ENCODE measurements at places on chromosomes 5 and 9.
A peak's percentile ranks its signal among the peaks of the same experiment; 100 is the strongest.

DNA sequence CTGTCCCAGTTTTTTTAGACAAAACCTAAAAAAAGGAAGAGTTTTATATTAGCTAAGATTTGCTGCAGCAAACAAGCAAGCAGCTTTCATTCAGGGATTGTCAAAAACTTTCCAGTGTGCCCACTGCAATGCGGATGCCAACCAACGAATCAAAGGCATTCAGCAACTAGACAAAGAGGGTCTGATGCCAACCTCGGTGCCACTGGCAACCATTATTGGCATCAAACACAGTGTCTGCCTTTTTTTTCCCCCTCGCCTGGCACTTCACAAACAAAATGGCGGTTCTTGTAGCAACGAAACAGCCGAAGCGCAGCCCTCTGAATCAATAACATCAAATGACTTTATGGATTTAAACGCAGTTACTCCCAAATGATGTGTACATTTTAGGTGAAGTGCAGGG is 10.4 kb downstream of the NFIB start:
- DNase-seq, result no peak

DNA sequence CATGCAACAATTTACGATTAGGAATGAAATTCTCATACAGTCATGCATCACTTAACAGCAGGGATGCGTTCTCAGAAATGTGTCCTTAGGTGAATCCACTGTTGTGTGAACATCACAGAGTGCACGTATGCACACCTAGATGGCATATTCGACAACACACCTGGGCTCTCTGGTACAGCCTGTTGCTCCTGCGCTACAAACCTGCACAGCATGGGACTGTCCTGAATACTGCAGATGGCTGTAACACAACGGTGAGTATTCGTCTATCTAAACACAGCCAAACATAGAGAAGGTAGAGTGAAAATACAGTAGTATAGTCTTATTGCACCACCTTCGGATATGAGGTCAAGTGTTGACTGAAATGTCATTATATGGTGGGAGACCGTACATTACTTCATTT is 44.0 kb upstream of the LCP2 start:
- no peak for DNase-seq

DNA sequence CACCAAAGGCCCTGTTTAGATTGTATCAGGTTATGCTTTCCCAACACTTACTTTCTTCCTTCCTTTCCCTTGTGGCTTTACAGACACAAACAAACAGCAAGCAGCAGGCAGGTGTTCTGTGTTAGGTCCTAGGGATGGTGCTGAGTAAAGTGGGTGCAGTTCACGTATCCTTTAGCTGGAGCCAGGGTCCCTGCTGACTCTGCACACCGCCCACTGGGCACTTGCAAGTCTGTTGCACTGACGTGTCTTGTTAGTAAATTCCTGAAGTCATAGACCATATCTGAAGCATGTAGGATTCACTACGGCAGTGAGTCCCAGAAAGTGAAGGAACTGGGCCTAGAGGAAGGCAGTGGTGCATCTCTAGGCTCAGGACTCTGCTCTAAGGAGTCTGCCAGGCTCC is 96.5 kb downstream of the DAPK1 start:
- no peak for DNase-seq

- peak; percentile 84 for DNase-seq
Measured at GRCh38 chr5:176573564-176574296, 24.6 kb downstream of the CDHR2 start.

GRCh38 chr5:181181650-181182565 is 23.1 kb downstream of the TRIM7 start:
- peak; percentile 61 for DNase-seq

- DNase-seq, result no peak
Measured at GRCh38 chr9:21286099-21286498, 19.0 kb downstream of the IFNA5 start.

GRCh38 chr5:170757669-170758068 is 25.9 kb upstream of the GABRP start:
- DNase-seq, result no peak

- no peak for DNase-seq
Measured at GRCh38 chr5:179128041-179128365, 67.8 kb downstream of the ZNF354C start.

- no peak for DNase-seq
Measured at GRCh38 chr9:121784731-121785411, 133.4 kb downstream of the DAB2IP start.

- DNase-seq, result no peak
Measured at GRCh38 chr9:108551030-108551841, 304.6 kb downstream of the ACTL7B start.

- no peak for DNase-seq
Measured at GRCh38 chr5:118301696-118302095, 686.7 kb downstream of the DTWD2 start.

- no peak for DNase-seq
Measured at GRCh38 chr5:94906750-94907149, 288.3 kb downstream of the SLF1 start.

GRCh38 chr5:96114736-96115135 is 153.1 kb upstream of the ELL2 start:
- no peak for DNase-seq

- no peak for DNase-seq
Measured at GRCh38 chr5:115774684-115775083, 41.8 kb downstream of the CDO1 start.

- DNase-seq, result no peak
Measured at GRCh38 chr5:124847907-124848306, 101.5 kb upstream of the ZNF608 start.

GRCh38 chr5:69131304-69131703 is 35.6 kb upstream of the CCNB1 start:
- DNase-seq, result no peak

DNA sequence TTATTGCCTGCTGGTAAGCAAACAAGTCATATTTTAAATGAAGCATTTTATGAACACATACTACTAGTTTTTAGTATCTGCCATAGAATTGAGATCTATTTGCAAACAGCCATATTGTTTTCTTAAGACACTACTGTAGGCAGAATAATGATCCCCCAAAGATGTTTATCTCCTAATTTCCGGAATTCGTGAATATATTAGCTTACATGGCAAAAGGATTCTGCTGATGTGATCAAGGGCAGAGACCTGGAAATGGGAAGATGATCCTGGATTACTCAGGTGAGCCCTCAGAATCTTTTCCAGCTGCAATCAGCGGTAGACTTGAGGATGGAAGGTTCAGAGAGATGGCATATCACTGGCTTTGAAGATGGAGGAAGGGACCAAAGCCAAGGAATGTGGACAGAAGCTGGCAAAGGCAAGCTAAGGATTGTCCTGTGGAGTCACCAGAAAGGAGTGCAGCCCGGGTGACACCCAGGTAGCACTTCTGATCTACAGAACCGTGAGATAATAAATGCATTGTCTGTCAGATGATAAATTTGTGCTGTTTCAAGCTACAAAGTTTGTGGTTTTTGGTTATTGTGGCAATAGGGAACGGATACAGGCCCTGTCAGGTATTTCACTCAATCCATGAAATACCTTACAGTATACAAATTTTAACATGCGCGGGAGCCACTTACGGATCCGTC is 1.0 kb upstream of the ERCC6L2 start:
- no peak for DNase-seq

- no peak for DNase-seq
Measured at GRCh38 chr5:93252165-93252564, 328.9 kb downstream of the NR2F1-AS1 start.

DNA sequence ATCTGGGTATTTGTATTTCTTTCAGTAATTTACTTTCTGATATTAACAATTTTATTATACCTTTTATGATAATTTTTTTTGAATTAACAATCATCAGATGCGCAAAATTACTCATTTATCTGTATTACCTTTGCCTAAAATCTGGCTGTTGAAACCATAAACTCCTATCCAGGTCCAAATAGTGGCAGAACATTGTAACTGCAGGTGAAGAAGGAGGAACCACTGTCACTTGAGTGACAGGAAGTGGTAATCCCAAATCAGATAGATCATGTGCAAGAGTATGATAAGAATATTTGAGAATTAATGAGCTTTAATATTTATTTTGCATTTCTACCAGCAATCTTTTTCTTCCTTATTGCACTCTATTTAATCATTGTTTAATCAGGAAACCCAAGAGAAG is 139.3 kb upstream of the TLE4 start:
- no peak for DNase-seq

DNA sequence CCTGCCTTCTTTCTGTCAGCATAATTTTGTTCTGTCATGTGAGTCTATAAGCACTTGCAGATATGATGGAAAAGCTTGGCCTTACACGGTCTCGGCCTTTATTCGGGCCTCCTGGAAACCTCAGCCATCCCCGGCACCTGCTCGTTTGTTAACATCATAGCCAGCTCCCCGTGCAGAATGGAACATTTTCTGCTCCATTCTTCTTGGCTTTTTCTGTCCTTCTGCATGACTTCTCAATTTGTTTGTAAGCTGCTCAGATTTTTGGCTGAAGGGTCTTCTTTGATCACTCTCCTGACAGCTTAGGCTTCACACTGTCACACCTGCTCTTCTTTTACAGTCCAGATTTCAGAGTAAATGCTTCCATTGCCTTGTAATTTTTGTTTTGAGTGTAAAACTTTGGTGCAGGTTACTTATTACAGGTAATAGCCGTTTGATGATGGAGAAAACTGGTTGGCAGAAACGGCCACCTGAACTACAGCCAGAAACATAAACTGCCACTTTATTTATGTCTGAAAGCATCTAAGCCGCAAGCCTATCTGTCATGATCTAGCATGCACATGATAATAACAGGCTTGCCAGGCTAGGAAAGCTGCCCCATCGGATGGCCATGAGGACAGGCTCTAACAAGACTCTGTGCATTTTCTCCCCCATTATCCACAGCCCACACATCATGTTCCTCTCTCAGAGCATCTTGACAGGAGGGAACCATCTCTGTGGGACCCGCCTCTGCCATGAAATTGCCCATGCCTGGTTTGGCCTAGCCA is 197.0 kb downstream of the AOPEP start:
- DNase-seq, result no peak

Data from activated CD8-positive, alpha-beta memory T cell treated with anti-CD3 and anti-CD28 coated beads, Interleukin-2, amount 50 U/mL, for 4 hours (primary cell).